Left ventricle myocardium inferior (tissue), 1 donor: ENCODE measurements at places on chromosomes 5 and 9. TPM values are rescaled to one million over a fixed set of nuclear protein-coding genes. Genes with fewer than 3 reads are reported as not detected.

DNA sequence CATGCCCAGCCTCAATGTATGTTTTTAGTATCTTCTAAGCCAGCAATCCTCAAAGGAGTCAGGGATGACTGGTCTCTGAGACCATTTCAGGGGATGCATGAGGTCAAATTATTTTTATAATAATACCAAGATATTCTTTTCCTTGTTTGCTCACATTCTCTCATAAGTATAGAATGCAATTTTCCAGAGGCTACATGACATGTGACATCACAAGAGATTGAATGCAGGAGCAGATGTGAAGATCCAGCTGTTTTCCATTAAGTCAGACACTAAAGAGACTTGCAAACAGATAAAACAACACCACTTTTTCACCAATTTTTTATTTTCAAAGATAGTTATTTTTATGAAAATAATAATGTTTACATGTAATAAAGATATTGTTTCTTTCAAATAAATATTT, 22.0 kb upstream of the FREM1 start:
- DNase-seq, result no peak
- H3K4me3 ChIP-seq, result no peak overlapping the region
- H3K36me3 ChIP-seq, result no peaks in the 10 kb centered on the region
- H3K4me1 ChIP-seq, result no peaks in the 10 kb centered on the region
- H3K27me3 ChIP-seq, result no peaks in the 10 kb centered on the region

DNA sequence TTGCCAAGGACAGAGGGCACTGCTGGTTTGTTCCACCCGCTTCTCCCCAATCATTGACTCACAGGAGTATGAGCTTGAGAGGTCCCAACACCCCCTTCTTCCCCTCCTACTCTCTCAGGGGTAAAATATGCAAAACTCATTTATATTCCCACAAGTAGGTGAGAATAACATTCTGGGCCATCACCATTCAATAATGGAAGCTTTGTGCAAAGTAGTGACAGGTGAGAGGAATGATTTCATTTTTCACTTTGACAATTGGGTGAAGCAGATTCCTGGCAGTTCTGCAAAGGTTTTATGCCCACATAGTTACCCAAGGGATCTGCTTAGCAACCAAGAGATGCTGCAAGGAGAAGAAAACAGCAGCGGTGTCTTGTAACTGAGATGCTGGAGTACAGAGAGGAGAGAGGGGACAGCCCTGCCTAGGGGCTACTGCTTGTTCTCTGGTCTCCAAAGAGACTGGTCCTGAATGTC, 137.6 kb downstream of the CMYA5 start:
- no peak overlapping the region for H3K4me3 ChIP-seq
- no peaks in the 10 kb centered on the region for H3K36me3 ChIP-seq
- no peak for DNase-seq
- peaks cover 13% of the 10 kb centered on the region for H3K4me1 ChIP-seq
- no peaks in the 10 kb centered on the region for H3K27me3 ChIP-seq

DNA sequence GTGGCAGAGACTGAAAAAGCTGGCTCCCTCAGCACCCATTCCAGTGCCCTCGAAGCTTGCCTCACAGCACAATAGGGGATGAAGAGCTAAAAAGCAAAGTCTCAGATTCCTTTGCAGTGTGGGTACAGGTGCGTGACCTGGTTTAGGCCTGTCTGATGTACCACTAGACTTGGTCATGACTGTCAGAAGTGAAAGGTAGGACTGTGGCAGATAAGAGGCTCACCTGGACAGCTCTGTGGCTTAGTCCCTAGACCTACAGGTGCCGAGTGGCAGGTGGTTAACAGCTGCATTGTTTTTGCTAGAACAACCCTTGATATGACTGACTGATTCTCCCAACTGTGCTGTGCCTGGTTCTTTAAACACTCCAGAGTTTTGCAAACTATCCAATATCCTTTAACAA, 14.7 kb upstream of the SFXN1 start:
- H3K27me3 ChIP-seq, result peaks cover 40% of the 10 kb centered on the region
- H3K27ac ChIP-seq, result no peak overlapping the region
- no peaks in the 10 kb centered on the region for H3K4me1 ChIP-seq
- DNase-seq, result no peak
- H3K36me3 ChIP-seq, result no peaks in the 10 kb centered on the region
- H3K4me3 ChIP-seq, result no peak overlapping the region

The RNF180 gene
- 12.9 TPM for total RNA-seq

The SPINK5 gene
- total RNA-seq, result 0.47 TPM
